ENCODE measurements at places on chromosomes 1 and 21. TPM values are rescaled to one million over a fixed set of nuclear protein-coding genes. Genes with fewer than 3 reads are reported as not detected.

TNFRSF8 gene
- 1.9 TPM for total RNA-seq

PLPP3 gene
- not detected for total RNA-seq

DNA sequence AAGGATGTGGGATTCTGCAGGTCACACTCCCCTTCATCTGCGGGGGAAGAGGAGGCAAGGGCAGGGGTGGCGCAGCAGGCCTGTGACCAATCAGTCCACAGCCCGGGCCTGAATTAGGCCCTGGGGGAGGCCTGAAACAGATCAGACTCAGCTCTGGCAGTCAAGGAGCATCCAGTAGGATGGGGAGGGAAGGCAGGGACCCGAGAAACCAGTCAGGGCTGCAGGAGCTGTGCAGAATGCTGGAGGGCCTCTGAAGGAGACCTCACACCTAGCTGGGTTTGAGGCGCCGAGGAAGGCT lies 12.7 kb downstream of the TNNT2 start:
- H3K27me3 ChIP-seq: peaks cover 21% of the 10 kb centered on the region
- DNase-seq: no peak
- no peaks in the 10 kb centered on the region for H3K4me1 ChIP-seq
- no peak overlapping the region for H3K4me3 ChIP-seq

- H3K36me3 ChIP-seq: no peaks in the 10 kb centered on the region
- no peak overlapping the region for H3K27ac ChIP-seq
- no peaks in the 10 kb centered on the region for H3K27me3 ChIP-seq
- DNase-seq: no peak
- peaks cover 7% of the 10 kb centered on the region for H3K4me1 ChIP-seq
- no peak overlapping the region for H3K4me3 ChIP-seq
Observed at GRCh38 chr1:18668750-18669404, 38.2 kb downstream of the PAX7 start.

GRCh38 chr1:160911441-160911840 lies 26.5 kb upstream of the ITLN1 start:
- no peak overlapping the region for H3K4me3 ChIP-seq
- no peaks in the 10 kb centered on the region for H3K4me1 ChIP-seq
- no peak for DNase-seq
- no peaks in the 10 kb centered on the region for H3K27me3 ChIP-seq

DNA sequence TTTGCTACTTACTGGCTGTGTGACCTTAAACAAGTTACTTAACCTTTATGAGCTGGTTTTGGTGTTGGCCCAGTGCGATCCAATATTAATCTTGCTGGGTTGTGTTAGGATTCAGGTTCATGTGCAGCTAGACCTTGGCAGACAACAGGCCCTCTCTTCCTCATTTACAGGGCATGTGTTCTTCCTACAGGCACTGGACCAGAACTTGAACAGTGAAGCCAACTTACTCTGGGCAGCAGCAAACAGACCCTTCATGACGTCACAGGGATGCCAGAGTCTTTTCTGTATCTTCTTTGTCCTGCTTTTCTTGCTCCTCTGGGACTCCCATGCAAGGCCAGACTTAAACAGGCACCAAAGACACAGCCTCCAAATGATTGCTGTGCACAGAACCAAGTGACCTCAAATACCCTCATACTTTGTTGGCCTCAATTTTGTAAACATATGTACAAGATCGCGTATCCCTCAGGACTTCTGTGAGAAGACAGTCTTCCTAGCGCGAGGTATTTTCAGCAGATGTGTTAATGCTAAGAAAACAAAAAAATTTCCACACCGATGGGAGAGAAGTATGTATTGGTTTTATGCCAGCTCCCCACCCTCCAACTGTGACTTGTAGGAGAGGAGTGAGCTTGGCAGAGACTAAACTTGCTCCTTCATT lies 73.7 kb downstream of the URB2 start:
- H3K36me3 ChIP-seq: no peaks in the 10 kb centered on the region
- H3K4me1 ChIP-seq: no peaks in the 10 kb centered on the region
- DNase-seq: no peak
- no peaks in the 10 kb centered on the region for H3K27me3 ChIP-seq

Measured in activated naive CD8-positive, alpha-beta T cell treated with anti-CD3 and anti-CD28 coated beads for 36 hours (primary cell).